ENCODE measurements at places on chromosomes 6 and 20.

GRCh38 chr6:151576633-151577032, 82.8 kb downstream of the CCDC170 start:
- DNase-seq, result no peak

- no peak for DNase-seq
Measured at GRCh38 chr6:43457643-43458042, 2.3 kb upstream of the DLK2 start.

DNA sequence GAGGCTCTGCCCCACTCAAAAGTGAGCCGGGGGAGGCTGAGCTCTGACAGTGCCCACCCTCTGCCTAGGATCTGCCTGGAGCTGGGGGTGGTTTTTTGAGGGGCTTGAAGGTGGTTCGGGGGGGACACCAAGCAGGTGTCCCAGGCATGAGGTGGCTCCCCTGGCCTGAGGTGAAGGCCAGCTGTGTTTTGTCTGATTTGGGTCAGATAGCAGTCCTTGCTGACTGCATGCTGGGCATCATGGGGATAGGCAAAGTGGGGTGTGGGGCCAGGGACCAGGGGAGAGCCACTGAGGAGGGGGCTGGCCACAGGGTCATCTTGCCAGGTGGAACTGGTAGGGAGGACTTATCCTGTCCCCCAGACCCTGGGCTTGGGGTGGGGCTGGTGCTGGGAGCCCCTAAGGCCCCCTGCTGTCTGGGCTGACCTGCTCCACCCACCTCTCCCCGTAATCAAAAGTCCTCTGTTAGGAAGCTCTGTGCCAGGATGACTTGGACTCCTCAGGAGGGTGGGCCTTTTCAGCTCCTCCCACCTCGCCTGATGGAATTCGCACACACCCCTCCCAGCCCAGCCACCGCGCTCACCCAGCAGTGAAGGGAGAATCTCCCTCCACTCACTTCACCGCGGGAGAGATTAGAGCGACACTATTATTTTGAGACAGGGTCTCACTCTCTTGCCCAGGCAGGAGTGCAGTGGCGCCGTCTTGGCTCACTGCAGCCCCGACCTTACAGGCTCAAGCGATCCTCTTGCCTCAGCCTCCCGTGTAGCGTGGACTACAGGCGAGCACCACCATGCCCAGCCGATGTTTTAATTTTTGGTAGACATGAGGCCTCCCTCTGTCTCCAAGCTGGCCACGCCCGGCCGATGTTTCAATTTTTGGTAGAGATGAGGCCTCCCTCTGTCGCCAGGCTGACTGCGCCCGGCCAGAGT, 1.5 kb upstream of the COL9A3 start:
- no peak for DNase-seq

DNA sequence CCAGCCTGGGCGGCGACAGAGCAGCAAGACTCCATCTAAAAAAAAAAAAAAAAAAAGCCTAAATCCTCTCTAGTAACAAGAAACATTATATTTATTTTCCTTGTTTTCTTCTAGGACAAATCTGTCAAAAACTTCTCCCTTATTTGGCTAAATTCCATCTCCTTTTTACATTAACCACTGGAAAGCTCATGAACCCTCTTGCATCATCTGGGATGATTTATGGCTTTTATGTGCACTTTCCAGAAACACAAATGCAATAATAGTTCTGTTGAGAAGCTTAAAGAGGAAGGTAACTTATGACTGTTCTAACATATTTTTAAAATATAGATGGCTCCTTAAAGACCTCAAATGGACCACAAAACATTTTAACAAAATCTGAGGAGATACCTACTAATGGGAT, 526.1 kb upstream of the SPTLC3 start:
- no peak for DNase-seq

GRCh38 chr6:11098004-11098403, 4.4 kb downstream of the SMIM13 start:
- DNase-seq, result no peak

DNA sequence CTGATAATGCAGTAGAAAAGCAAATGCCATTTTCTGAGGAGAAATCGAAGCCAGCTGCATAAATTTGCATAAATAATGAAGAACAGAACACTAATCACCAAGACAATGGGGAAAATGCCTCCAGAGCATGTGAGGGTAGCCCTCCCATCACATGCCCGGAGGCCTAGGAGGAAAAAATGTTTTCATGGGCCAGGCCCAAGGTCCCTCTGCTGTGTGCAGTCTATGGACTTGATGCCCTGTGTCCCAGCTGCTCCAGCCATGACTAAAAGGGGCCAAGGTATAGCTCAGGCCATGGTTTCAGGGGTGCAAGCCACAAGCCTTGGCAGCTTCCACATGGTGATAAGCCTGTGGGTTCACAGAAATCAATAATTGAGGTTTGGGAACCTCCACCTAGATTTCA, 164.1 kb downstream of the HAO1 start:
- no peak for DNase-seq

DNA sequence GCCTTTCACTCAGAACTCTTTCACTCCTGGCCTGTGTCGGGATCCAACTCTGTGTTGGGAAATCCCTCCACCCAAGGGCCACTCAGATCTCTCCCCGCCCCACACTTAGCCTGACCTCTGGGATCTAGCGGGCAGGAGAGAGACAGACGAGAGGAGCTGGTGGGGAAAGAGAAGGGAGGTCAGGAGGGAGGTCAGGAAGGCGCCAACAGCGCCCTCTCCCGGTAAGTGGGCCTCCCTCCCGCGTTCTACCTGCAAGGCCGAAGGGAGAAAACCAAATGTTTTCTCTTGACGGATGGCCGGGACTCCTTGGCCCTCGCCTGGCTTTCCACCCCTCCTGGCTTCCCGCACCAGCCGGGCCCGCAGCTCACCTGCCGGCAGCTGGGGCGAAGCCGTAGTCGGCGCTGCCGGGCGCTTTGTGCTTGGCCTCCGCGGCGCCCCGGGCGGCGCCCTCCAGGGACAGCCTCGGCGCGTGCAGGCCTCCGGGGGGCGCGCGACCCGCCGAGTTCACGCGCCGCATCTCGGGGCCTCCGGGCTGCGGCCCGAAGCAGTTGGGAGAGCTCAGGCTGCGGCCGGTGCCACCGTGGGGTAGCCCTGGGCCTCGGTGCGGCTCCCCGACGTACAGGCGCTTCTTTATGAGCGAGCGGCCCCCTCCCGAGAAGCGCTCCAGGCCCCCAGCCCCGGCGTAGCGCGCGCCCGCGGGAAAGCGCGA, 38.2 kb downstream of the C6orf132 start:
- DNase-seq, result peak; percentile 35

DNA sequence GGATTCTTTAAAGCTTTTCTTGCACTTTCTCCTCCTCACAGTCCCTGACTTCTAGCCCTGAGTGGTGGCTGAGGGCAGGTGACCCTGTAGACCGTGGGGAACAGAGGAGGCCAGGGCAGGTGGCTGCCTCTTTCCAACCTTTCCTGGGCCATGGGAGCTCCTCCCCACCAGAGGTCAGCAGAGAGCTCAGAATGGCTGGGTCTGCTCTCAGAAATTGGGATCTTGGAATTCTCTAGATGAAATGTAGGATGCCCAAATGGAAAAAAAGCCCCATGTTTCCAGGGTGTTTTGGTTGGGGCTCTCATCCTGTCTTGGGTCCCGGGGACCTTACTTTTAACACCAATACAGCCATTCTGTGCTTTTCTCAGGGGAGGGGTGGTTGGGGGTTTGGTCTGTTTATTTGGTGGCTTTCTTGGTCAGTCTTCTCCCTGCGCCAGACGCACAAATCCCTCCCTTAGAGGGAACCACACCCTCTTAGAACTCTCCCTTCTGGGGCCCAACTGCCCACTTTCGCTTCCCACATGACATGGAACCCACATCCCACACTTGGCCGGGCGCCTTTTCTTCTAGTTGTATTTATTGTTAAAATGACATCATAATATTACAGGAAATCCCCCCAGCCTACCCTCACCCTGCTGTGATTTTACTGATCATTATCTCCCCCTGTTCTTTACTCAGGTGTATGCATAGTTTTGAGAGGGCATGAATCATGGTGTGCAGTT, 17.9 kb downstream of the GNAS start:
- DNase-seq, result no peak

DNA sequence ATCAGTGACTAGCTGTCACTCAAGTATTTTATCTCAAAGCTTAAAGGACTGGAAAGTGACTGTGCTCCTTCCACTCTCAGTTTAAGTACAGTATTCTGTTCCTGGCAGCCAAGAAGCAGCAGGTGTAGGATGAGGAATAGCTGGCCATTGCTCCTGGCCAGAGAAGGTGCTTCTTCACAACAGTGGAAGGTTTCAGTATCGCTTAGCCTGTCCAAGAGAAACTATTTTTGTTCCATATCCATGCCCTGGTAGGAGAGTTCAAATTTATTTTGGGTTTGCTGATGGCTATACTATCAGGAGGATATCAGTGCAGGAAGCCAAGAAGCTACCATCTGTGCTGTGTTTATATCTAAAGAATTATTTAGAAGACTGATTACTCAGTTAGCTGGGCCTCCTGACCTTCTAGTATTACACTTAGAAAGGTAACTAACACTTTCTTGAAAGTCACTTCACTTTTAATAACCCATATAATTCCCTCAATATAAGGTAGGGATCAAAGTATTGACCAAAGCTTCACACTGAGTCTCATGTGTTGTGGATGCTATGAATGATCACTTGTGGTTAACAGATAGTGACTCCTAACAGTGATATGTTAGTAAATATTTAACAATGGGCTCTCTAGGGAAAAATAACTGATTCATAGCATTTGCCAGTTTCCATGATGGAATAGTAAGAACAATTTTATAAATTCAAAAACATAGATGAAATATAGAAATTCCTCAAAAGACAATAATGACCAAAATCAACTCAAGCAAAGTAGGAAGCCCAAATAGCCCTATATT, 99.9 kb downstream of the AIG1 start:
- no peak for DNase-seq

GRCh38 chr6:149176971-149177667, 140.4 kb upstream of the TAB2 start:
- no peak for DNase-seq

DNA sequence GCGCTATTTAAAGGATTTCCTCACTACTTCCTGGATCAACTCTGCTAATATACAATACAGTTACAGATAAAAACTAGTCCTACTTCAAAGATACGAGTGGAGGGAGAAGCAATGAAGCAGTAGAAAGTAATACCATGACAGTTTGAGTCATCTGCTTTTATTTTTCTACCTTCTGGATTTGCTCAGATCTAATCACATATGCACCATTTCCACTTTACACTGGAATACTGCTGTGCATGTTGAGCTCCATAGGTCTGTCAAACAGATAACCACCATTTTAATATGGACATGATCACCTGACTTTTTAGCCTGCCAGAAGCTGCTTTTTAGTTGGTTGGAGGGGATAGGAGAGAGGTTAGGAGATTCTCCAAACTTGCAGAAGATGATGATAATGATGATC, 92.5 kb downstream of the MMUT start:
- DNase-seq, result no peak

GRCh38 chr6:151109869-151110575, 129.7 kb upstream of the AKAP12 start:
- no peak for DNase-seq

DNA sequence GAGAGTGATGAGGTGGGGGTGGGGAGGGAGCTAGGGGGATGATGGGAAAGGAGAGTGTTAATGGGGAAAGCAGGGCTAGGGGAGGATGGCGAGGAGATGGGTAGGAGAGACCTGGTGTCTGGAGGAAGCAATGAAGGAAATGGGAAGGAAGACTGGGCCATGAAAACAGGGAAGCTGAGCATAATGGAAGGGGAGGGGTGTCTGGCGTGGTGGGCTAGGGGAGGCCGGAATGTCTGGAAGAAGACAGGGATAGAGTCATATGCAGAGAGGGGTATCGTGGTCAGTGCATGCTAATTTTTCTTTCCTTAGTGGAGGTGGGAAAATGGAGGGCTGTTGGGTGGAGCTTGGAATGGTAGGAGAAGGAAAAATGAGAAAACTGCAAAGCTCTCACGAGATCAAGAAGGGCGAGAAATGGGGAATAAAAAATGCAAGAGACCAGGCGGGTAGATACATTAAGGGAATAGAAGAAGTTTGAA, 423 bp downstream of the KLHDC3 start:
- no peak for DNase-seq

DNA sequence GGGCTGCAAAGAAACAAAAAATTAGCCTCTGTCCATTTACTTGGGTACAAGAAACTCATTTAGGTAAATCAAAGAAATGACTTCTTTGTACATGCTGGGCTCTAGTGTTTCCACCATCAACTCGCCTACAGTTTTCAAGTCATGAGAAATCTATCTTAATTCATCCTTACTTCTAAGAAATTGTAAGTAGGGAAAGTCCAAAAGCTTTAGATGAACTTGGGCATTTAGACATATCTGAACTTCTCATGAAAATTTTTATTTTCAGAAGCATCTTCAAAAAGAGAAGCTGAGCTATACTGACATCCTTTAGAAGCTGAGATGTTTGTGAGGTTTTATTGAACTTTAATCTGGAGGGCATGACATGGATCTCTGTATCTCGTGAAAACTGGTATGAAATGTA, 117.3 kb downstream of the MYB start:
- DNase-seq, result no peak

DNA sequence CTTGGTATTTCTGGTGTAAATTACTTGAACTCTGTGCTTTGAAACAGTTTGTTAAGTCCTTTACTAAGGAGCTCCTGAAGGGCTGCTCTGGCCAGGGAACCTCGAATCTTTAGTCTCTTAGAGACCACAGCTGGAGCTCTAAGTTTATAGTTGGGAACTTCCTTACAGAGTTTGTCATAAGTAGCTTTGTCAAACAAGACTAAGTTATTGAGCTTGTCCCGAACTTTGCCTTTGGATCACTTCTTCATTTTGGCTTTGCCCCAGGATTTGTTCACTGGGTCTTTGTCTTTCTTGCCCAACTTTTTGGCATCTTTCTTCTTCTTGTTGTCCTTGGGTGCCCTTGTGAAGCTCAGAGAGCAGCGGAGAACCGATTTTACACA, 64.8 kb downstream of the FAM50B start:
- no peak for DNase-seq

GRCh38 chr20:31864521-31865400, 5.6 kb downstream of the DUSP15 start:
- no peak for DNase-seq

All from stimulated activated CD8-positive, alpha-beta memory T cell treated with anti-CD3 and anti-CD28 coated beads, Interleukin-7, amount 100 ng/mL, for 1 hour (primary cell).